ENCODE measurements at places on chromosomes 3 and 15.

DNA sequence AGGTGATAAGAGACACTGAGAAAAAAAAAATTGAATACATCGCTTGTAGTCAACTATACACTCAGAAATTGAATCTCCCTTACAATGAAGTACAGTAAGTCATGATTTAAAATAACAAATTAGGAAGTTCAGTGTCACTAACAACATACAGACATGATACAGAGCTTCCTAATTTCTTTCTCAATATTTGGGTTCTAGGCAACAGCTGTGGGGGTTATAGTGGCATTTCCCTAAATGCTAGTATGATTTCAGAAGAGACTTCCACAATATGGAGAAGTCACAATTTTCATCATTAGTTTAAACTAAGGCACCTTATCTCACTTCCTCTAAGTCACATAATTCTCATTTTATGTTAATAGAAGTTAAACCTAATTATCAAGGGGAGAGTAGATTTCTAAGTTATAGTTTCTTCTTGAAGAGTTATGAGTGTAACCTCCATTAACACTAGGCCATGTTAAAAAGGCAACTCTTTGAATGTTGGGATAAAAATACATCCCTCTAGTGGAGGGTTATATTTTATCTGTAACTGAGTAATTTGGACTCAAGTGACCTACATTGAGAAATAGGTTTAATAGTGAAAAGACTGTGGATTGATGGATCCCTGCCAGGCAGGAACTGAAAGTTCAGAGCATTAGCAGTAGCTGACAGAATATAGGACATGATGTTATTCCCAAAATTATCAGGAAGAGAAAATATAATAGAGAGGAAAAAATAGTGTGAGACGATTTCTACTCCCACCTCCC, 286.0 kb upstream of the SUCLG2 start:
- DNase-seq: no peak

DNA sequence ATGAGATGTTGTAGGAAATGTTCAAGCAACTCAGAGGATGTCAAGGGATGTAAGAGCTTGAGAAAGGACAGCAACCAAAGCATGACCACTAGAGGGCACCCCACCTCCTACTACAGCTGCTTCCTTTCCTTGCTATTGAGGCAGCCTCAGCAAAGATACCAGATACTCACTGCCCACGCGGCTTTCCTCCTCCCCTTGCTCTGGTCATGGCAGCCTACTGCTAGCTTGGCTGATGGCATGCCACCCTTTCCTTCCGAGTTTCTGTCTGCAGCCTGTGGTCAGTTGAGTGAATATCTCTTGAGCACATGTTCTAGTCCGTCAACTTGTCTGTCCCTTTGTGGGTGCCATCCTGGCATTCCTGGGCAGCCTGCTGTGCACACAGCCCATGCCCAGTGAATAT, 4.4 kb upstream of the CXCR6 start:
- DNase-seq: peak; percentile 78

- no peak for DNase-seq
Observed at GRCh38 chr15:90231028-90232017, 2.4 kb downstream of the CIB1 start.

DNA sequence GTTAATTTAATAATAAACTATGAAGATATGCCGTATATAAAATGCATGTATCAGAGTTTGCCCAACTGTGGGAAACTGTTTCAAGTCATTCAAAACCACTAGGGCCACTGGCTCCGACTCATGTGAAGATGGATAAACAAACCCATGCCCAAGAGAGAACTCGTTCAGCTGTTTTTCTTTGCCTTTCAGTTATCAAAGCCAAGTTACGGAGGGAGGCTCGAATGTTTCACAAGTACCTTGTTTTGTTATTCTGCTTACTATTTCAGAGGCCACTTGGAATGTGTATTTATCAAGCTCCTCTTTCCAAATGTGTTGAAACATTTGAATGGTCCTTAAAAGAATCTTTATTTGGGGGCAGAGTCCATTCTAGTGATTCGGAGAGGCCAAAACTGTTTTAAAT, 82.1 kb downstream of the DUT start:
- DNase-seq: no peak

DNA sequence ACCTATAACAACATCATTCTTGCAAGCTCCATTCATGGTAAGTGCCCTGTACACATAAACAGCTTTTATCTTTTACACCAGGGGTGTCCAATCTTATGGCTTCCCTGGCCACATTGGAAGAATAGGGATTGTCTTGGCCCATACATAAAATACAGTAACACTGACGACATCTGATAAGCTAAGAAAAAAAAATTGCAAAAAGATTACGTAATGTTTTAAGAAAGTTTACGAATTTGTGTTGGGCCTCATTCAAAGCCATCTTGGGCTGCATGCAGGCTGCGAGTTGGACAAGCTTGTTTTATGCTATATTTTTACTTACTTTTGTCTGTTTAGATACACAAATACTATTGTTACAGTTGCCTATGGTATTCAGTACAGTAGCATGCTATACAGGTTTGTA, 31.6 kb downstream of the ZNF654 start:
- no peak for DNase-seq

GRCh38 chr15:85943151-85943550, 136.5 kb upstream of the AGBL1 start:
- no peak for DNase-seq

DNA sequence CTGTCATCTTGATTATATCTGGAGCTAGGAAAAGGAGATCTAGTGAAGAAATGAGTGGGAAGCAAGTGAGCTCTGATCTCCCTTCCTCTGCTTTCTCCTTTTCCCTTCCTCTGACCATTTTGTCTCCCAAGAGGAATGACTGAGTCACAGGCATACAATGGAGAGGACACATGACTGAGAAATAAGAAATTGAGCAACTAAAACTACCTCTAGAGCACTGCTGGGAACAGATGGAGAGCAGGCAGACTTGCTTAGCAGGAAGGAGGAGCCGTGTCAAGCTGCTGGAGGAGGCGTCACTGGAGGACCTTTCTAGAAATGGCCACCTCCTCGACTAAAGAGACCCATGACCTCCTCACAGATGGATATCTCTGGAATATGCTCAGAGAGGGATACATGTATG, 66.9 kb upstream of the MYO5C start:
- DNase-seq: no peak

DNA sequence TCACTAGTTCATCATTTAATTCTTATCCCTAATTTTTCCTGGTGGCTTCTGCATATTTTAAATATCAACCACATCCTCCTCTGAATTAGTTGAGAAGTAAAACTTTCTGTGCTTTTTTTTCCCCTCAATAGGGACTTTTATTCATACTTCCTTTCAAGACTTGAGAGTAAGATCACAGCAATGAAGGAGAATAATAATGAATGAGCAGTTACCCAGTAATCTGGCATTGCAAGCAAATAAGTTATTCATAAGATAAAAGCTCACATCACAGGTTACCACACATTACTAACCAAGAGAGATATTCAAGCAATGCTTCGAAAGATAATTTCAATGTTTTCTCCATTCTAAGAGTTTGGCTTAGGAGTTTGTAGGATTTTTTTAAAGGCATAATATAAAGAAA, 50.3 kb downstream of the BTLA start:
- no peak for DNase-seq

DNA sequence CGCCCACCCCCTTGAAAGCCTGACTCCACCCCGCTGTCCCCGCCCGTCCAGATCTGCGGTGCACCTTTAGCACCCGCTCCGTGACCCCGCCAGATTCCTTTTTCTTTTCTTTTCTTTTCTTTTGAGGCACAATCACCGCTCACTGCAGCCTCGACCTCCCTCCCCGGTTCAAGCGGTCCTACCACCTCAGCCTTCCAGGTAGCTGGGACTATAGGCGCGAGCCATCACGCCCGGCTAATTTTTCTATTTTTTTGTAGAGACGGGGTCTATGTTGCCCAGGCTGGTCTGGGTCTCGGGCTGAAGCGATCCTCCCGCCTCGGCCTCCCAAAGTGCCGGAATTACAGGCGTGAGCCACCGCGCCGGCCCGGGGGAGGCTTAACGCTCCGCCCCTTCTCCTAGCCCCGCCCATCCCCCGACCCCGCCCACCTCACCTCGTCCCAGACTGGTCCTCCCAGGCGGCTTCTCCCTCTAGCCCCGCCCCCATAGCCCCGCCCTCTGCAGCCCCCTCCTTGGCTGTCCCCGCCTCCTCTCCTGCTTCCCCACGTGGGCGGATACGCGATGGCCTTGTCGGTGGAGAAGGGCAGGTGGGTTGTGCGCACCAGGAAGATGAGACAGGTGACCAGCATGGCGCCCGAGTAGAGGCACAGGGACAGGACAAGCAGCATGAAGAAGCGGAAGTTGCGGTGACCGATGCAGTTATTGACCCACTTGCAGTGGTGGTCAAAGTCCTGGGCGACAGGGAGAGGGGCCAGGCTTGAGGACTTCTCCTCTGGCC, 3.2 kb downstream of the ZDHHC19 start:
- DNase-seq: peak; percentile 78

DNA sequence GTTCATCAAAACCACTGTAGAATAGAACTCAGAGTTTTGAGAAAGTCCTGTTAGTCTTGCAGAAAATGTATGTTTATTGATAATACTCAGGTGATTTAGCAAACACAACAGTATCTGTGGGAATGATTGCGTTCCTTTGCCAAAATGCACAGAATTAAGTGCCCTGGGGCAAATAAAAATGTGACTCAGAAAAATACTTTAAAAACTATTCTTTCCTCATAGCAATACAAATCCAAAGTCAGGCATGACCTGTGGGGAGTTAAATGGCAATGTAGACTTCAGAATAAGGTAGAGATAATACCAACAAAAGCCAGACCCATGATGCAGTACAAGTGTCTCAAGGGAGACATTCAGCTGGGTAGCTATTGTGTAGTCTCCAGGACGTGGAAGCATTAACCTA, 72.3 kb upstream of the SNTN start:
- DNase-seq: no peak

DNA sequence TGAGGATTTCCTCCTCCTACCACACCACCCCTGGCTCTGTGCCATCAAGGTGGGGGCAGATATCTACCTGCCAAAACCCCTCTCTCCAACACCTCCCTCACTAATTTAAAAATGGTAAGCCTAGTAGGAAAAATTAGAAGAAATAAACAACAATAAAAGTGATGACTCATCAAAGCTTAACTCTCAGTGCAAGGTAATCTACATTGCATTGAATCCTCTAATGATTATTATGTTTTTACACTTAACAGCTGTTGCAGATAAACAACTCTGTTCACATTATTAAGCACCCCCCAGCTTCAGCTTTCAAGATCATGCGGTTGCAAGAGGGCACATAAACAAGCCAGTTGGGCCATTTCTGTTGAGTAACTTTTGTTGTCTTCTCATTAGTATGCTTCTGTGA, 396.1 kb upstream of the ATP11B start:
- DNase-seq: no peak

DNA sequence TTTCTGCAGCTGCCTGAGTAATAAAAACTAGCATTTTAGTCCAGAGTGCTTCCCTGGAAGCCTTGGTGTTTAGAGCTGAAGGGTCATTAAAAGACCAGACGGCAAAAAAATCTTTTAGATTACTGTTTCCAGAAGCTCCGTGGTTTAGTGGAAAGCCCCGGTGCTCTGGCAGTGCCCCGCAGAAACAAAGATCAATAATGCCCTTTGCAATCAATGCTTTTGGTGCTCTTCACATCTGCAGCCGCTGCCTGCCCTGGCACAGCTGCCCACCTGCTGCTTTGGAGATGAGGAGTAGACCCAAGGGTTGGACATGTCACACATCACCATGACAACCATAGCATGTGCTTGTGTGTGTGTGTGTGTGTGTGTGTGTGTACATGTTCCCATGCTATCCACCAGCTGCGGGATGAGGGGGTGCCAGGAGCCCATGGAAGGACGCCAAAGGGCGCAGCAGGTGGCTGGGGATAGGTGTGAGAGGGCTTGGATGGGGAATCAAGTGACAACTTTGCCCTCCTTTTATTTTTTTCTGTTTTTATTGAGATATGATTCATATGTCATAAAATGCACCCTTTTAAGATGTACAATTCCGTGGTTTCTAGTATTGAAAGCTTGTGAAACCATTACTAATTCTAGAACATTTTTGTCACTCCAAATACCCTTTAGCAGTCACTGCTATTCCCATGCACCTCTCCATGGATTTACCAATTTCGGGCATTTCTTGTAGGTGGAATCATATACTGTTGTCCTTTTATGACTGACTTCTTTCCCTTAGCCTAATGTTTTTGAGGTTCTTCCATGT, 75.7 kb upstream of the KLHL25 start:
- no peak for DNase-seq

- DNase-seq: no peak
Observed at GRCh38 chr15:51024735-51025453, 69.8 kb downstream of the TNFAIP8L3 start.

DNA sequence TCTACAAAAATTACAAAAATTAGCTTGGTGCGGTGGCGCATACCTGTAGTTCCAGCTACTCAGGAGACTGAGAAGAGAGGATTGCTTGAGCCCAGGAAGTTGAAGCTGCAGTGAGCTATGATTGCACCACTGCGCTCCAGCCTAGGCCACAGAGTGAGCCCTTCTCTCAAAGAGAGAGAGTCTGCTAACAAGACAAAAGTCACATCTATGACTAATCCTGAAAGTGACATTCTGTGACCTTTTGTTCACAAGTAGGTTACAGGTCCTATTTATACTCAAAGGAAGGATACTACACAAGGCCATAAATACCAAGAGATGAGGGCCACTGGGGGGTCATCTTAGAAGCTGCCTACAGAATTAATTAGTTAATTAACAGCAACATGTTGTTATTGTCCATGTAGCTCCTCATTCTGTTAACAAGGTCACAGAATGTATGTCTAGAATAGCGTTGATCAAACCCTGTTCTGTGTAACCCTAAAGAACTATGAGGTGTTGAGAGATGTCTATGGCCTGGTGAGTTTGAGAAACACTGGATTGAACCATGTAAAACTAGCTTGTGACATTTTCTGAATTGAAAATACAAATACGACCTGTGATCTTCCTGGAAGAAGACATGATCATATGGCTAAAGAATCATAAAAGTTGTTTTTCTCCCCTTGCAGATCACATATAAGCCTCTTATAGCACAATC, 97.0 kb downstream of the SAMMSON start:
- DNase-seq: no peak

GRCh38 chr15:51075826-51076523, 18.7 kb downstream of the TNFAIP8L3 start:
- DNase-seq: no peak

DNA sequence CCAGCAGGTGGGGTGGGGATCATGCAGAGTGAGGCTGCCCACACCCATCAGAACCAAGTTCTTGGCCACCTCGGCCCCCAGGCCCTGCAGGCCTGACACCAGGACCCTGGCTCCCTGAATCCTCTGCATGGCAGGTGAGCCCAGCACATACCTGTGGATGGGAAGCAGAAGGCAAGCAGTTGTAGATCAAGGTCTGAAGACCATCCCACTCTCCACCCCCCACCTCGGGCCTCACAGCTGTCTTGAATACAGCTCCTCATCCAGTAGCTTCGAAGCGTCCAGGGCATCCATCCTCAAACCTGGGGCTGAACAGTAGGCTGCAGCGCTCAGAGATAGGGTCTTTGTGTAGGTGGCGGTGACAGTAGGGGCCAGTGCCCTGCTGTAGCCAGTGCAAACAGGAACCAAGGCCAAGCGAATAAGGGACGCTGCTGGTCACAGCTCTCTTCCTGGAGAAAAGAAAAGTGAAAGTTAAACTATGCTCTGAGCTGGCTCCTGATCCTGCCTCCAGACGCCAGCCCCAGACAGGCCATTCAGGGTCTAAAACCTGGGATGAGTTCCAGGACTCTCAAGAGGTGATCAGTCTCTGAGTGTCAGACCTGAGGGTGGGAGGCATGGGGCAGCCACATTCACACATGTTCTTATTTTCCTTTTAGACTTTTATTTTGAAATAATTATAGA, at the start of gene UBA7:
Gene UBA7, minus strand, starts transcription at position 457 of the 678 bp plus-strand sequence. Its CDS starts 166 bp downstream, at position 291.
- DNase-seq: no peak

- no peak for DNase-seq
Observed at GRCh38 chr3:61483997-61484396, 77.4 kb upstream of the PTPRG start.

Measured in Caco-2 (cell line).